ENCODE measurements at places on chromosomes 5 and 9.
A peak's percentile ranks its signal among the peaks of the same experiment; 100 is the strongest.

- peak; percentile 76 for DNase-seq
These were observed 72.9 kb downstream of the BAAT start for GRCh38 chr9:101311758-101312420.

DNA sequence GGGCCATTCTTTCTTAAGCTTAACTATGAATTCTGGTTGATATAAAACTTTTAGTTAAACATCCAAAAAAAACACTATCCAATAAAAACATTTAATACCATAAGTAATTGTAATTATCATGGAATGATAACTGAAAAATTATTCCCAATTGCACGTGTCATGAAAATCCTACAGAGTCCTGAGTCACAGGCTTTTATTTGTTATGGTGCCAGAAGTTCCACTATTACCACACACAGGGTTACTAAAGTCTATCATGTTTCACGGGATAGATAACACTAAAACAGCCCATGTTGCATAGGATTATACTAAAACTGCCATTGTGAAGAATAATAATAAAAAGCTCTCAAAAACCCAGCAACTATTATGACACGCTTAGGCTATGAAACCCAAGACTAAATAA is 1381.8 kb downstream of the EFNA5 start:
- DNase-seq: no peak

- no peak for DNase-seq
These were observed at the start of gene FCN1 for GRCh38 chr9:134917431-134918373. Gene FCN1 (minus strand): TSS chr9:134917912. CDS start chr9:134917871, 41 bp downstream.

DNA sequence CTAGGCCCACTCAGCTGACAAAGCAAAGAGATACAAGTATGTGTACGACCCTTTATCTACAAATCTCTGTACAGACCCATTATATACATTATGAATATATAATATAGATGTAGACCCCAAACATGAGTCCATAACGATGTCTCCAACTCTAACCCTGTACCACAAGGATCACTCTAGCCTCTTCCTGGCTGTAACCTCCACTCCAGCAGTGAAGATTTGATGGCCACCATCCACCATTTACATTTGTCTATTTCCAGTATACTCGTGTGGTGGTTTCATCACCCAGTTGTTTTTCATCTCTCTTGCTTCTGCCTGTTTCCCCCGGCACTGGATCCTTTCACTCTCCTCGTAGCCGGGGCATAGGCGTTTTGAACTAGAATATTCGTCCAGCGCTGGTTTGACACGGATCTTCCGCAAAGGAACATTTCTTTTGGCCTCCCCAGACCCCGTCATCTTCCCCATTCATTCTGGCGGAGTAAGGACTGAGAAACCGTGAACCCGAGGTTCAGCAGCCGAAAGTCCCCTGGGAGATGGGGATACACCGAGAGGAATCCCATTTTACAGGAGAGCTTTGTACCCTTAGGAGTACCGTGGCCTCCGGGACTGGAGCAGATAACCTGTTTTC is 828 bp upstream of the TRIO start:
- peak; percentile 52 for DNase-seq

DNA sequence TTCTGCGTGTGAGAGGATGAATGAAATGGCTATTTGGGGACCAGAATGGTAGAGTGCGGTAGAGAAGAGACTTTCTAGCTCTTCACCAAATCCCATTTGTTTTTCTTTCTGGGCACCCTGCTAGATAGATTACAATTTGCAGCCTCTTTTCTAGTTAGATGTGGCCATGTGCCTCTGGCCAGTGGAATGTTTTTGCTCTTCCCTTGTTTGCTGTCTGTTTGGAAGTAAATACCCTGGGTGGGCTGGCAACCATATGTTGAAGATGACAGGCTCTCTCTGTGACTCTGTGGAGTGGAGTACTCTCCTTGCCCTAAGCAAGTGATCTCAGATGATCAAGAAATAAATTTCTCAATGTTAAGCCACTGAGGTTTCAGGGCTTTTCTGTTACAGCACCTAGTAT is 12.9 kb downstream of the GNG10 start:
- no peak for DNase-seq

DNA sequence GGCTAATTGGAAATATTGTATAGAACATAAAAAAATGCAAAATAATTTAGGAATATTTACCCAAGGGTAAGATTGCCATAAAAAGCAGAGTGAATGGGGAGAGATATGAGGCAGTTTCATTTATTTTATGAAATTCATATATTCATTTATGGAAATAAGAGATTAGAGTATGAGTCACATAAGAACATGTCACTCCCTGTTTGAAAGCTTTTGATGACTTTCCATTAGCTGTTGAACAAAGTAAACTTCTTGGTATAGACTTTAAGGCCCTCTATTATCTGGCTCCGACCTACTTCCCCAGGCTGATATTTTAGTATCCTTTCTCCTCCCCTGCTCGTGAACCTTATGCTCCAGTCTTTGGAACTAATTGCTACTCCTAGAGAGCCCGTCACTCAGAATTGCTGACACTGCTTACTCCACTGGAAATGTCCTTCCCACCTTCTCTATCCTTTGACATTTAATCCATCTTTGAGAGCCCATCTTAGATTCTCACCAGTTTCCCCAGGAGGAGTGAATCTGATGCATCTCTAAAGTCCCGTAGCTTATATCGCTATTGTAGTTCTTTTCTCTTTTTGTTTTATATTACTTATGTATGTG is 8.9 kb upstream of the ACTBL2 start:
- no peak for DNase-seq

- DNase-seq: peak; percentile 72
These were observed 93.7 kb upstream of the DAP start for GRCh38 chr5:10854506-10855277.
